ENCODE measurements at places on chromosomes 1 and 21.

- peak; percentile 7 for DNase-seq
Observed at GRCh38 chr1:21490774-21491487, 18.3 kb upstream of the ALPL start.

GRCh38 chr1:5504364-5504740 lies 487.9 kb downstream of the NPHP4 start:
- DNase-seq = no peak

- no peak for DNase-seq
Observed at GRCh38 chr1:226438007-226438406, 30.1 kb upstream of the PARP1 start.

- no peak for DNase-seq
Observed at GRCh38 chr1:77831566-77831965, 52.1 kb downstream of the MIGA1 start.

- DNase-seq = no peak
Observed at GRCh38 chr21:34734696-34735095, 65.9 kb downstream of the CLIC6 start.

DNA sequence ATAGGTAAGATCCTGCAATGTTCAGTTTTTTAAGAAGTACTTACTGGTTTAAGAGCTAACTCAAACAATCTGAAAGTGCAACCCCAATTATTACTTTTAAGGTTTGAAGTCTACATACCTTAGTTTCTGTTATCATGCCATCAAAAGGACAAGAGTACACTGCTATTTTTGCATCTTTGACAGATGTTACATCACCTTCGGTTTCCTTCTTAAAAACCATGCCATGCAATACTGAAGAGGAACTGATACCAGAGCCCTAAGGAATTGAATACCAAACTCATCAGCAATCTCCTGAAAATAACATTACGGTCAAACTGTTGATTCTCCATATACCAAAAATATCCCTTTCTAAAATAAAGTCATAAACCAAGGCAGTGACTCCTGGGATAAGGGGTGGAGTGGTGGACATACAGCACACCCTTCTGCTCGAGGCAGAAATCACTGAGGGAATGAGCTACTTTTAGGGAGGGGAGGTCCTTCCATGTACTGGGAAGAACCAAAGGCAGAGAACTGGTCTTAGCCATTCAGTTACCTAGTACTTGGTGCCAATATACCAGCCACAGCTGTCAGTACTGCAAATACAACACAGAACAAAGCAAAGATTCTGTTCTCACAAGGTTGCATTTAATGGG lies 8.5 kb downstream of the CCT8 start:
- DNase-seq = no peak

GRCh38 chr1:108179018-108179417 lies 21.1 kb downstream of the SLC25A24 start:
- no peak for DNase-seq

DNA sequence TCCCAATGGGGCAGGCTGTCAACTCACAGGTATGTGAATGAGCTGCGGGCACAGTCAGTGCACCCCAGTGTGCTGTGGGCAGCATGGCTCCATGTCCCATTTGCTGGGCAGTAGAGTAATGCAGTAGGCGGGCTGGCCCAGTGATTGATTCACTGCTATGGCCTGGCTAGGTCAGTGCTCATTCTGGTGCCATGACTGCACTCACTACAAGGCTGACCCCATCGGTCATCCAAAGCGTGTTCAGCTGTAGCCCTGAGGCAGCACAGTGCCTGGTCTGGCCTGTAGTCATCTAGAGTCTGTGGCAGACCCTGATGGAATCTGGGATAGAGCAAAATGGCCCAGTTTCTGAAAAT lies 7.4 kb downstream of the HYI start:
- DNase-seq = no peak

GRCh38 chr1:53599481-53599880 lies 139.5 kb downstream of the GLIS1 start:
- no peak for DNase-seq

- no peak for DNase-seq
Observed at GRCh38 chr1:12552111-12552888, 65.7 kb downstream of the DHRS3 start.

Data from NCI-H1092 (cell line).